ENCODE measurements at places on chromosomes 4 and X. TPM values are rescaled to one million over a fixed set of nuclear protein-coding genes. Genes with fewer than 3 reads are reported as not detected.

CPE gene
- not detected for total RNA-seq

FHIP1A gene
- total RNA-seq, result 0.19 TPM

TRIM61 gene
- total RNA-seq, result 1.2 TPM

GNRHR gene
- total RNA-seq, result not detected

DNA sequence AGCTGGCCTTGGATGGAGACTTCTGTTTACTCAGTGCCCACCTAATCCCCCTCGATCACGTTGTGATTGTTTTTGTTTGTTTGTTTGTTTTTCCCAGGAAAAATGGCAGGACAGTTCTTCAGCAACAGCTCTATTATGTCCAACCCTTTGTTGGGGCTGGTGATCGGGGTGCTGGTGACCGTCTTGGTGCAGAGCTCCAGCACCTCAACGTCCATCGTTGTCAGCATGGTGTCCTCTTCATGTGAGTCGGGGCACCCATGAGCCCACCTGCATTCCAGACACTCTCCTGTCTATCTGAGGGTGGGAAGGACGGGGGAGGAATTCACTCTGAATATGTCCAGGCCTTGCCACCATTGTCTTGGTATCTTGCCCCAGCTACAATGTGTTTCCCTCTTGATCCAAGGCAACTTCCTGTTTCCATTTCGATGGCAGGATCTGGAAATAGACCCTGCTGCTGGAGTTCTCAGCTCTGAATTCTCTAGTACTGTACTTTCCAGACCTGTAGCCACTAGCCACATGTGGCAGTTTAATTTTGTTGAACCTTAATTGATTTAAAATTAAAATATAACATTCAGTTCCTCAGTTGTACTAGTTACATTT lies 10.5 kb downstream of the SLC34A2 start:
- DNase-seq, result no peak

GRCh38 chr4:152965611-152966010 lies 29.5 kb downstream of the FHDC1 start:
- DNase-seq, result no peak

- DNase-seq, result no peak
Observed at GRCh38 chrX:10217198-10217597, 60.4 kb downstream of the CLCN4 start.

DNA sequence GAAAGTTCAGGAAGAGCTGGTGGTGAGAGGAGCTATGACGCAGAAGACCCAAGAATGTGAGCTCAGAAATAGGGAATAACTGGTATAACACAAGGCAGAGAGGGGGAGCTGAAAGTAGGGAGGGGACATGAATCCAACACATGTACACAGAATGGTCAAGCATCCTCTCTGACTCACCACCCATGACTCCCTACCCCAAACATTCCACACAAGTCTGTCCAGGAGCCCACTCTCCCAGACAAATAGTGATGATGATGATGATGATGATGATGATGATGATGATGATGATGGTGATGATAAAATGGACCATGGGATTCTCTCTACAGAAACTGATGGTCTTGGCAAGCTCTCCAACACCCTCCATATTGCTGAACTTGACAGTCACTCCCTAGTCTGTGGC lies 46.4 kb downstream of the NAT8L start:
- no peak for DNase-seq

GRCh38 chrX:74458736-74459135 lies 37.4 kb downstream of the SLC16A2 start:
- DNase-seq, result no peak

- DNase-seq, result peak; percentile 41
Observed at GRCh38 chr4:169492436-169493163, 119.8 kb downstream of the NEK1 start.

GRCh38 chr4:66273110-66273509 lies 602.8 kb upstream of the EPHA5 start:
- DNase-seq, result no peak

DNA sequence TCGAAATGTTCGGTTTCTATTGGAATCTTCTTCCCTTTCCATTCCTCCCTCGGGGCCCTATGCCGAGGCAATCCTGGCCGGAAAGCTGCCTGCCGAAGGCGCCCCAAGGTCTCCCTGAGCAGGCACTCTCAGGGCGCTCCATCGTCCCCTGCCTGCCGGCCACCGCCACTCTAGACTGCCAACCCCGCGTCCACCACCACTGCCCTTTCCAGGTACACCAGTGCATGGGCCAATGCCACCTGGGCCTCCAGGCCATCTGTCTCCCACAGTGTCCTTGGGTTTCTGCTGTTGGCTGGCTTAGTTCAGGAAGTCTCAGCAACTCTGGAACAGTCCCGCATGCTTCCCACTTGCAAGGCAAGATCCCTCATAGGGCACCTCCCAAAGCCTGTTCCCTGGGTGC lies 14.6 kb downstream of the CTAG1A start:
- DNase-seq, result no peak

All from activated CD4-positive, alpha-beta T cell treated with anti-CD3 and anti-CD28 coated beads for 36 hours (primary cell).